Karpas-422 (cell line): ENCODE measurements at places on chromosomes 6 and 20. TPM values are rescaled to one million over a fixed set of nuclear protein-coding genes. Genes with fewer than 3 reads are reported as not detected.

STX16 gene
- 58.3 and 71.9 TPM in 2 replicates for total RNA-seq

BPIFA1 gene
- total RNA-seq: not detected in 2 replicates

NEDD9 gene
- total RNA-seq: 3.8 and 8.0 TPM in 2 replicates

GPLD1 gene
- 8.5 and 9.0 TPM in 2 replicates for total RNA-seq

DUSP22 gene
- 13.2 and 15.7 TPM in 2 replicates for total RNA-seq

ARMH2 gene
- not detected in 2 replicates for total RNA-seq

GRCh38 chr6:47138046-47138445 is 95.9 kb upstream of the ADGRF1 start:
- no peaks in the 10 kb centered on the region for H3K27me3 ChIP-seq
- no peak overlapping the region for H3K4me3 ChIP-seq

DNA sequence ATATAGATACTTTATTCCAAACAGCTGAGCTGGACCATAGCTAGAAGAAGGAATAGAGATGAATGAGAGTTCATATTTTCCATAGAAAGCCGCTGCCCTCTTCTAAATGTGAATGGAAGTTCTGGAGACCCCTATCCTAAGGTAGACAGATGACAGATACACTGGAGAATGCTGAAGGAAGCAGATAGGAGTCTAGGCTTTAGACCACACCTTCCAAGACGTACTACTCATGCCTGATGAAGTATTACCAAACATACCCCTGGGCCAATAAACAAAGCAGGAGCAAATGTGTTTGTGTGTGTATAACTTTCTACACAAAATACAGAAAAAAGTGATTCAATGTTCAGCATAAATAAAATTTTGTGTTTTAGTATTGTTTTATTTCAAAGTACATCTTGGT is 9.1 kb upstream of the SLC17A2 start:
- no peak overlapping the region for H3K4me3 ChIP-seq
- no peaks in the 10 kb centered on the region for H3K36me3 ChIP-seq

GRCh38 chr20:16752901-16753300 is 4.7 kb downstream of the OTOR start:
- no peaks in the 10 kb centered on the region for H3K27me3 ChIP-seq
- no peaks in the 10 kb centered on the region for H3K4me1 ChIP-seq
- no peak overlapping the region for H3K4me3 ChIP-seq

DNA sequence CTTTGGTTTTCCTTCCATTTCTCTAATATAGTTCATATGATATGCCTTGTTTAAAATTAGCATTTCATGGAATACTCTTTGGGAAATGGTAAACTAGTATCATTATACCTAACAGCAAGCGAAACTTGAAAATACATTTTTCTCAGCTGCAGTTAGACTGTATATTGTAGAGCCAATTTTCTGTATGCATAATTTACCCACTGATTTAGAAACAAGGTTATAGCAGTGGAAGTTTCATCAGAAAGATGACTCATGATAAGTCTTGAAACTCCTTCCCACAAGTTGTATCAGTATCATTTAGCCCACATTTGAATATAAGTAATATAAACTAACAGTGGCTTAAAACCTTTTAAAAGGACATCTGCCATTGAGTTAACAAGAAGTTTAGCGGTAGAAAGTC is 164.8 kb upstream of the BMP5 start:
- no peaks in the 10 kb centered on the region for H3K36me3 ChIP-seq
- H3K4me1 ChIP-seq: no peaks in the 10 kb centered on the region
- no peak for DNase-seq

DNA sequence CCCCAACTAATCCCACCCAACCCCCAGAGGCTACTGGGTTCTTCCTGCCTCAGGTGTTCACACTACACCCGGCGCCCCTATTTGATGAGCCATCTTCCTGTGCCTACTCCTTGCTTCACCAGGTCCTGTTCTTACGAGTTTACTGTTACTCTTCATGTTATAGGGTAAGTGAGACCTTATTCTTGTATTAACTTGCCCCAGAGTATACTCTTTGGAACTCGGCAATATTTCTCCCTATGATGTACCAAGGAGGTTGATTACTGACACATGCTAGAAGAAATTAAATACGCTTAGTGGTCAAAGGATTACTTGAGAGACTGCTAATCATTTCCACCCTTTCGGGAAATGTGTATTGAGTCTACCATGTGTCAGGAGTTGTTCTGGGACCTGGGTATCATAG is 8.9 kb downstream of the RING1 start:
- DNase-seq: no peak
- H3K27me3 ChIP-seq: no peaks in the 10 kb centered on the region
- no peaks in the 10 kb centered on the region for H3K4me1 ChIP-seq
- no peaks in the 10 kb centered on the region for H3K36me3 ChIP-seq
- no peak overlapping the region for H3K4me3 ChIP-seq
- no peak overlapping the region for H3K27ac ChIP-seq

DNA sequence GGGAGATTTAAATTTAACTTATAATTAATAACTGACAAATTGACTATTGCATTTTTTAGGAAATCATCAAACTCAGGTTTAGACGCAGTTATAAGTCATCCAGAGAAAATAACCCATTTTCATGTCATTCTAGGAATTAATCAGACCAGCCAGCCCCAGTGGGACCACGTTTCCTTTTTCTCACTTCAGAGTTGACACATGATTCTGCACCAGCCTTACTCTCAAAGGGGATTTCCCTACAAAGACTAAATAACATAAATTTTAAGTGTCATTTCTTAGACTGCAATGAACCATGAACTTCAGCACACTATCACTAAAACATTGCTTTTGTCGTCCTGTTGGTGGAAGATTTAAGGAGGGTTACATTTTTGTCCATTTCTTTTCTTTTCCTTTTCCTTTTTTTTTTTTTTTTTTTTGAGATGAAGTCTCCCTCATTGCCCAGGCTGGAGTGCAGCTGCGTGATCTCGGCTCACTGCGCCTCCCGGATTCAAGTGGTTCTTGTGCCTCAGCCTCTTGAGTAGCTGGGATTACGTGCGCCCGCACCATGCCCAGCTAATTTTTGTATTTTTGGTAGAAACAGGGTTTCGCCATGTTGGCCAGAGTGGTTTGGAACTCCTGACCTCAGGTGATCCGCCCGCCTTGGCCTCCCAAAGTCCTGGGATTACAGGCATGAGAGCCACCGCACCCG is 3.6 kb downstream of the IPCEF1 start:
- DNase-seq: no peak
- H3K27ac ChIP-seq: no peak overlapping the region
- peaks cover 15% of the 10 kb centered on the region for H3K4me1 ChIP-seq

DNA sequence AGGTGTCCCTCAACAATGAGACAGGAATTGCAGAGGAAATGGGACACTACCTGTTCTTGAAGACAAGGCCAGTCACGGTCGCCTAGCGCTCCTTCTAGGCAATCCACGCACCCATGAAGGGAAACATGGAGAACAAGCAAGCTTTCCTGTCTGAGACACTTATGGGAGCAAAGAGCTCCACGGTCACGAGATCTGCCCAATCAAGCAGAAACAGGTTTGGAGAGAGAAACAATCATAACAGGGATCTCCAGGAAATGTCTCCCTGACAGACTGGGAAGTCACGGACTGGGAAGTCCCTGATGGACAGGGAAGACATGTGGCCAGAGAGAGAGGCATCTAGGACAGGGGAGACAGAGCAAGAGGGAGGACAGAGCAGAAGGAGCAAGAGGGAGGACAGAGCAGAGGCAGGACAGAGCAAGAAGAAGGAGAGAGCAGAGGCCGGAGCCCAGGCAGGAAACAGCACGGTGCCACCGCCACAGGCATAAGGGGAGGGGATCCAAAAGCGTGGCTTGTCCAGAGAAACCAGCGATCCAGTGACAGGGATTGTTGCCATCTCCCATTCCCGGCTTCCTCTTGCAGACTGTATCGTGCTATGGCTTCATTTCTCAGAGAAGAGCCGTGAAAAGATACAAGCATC is 167.8 kb upstream of the ZNF337 start:
- no peak overlapping the region for H3K4me3 ChIP-seq
- no peak overlapping the region for H3K27ac ChIP-seq
- no peak for DNase-seq

- no peak overlapping the region for H3K27ac ChIP-seq
- H3K4me3 ChIP-seq: no peak overlapping the region
- H3K27me3 ChIP-seq: no peaks in the 10 kb centered on the region
- H3K4me1 ChIP-seq: peaks cover 6% of the 10 kb centered on the region
- peak; percentile 71 for DNase-seq
- H3K36me3 ChIP-seq: no peaks in the 10 kb centered on the region
Measured at GRCh38 chr6:80094017-80094416, 12.5 kb upstream of the BCKDHB start.

- H3K4me1 ChIP-seq: no peaks in the 10 kb centered on the region
- H3K4me3 ChIP-seq: no peak overlapping the region
- H3K36me3 ChIP-seq: peaks cover 50% of the 10 kb centered on the region
- DNase-seq: no peak
Measured at GRCh38 chr20:34747479-34747878, 43.3 kb downstream of the TP53INP2 start.

DNA sequence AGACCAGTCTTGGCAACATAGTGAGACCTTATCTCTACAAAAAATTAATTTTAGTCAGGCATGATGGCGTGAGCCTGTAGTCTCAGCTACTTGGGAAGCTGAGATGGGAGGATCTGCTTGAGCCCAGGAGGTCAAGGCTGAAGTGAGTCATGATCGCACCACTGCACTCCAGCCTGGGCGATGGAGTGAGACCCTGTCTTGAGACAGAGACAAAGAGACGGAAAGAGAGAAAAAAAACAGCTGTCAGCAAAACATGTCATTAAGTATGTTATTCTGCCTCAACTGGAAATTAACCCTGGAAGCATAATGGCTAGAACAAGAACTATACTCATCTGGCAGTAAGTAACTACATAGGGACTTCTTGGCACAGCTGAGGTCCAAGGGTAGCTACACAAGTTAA is 7.2 kb downstream of the MMS22L start:
- peaks cover 76% of the 10 kb centered on the region; the same call in 1 of the 2 replicates for H3K36me3 ChIP-seq
- no peaks in the 10 kb centered on the region for H3K27me3 ChIP-seq
- H3K27ac ChIP-seq: no peak overlapping the region
- H3K4me3 ChIP-seq: no peak overlapping the region
- H3K4me1 ChIP-seq: peaks cover under 1% of the 10 kb centered on the region; the same call in 1 of the 2 replicates
- no peak for DNase-seq

GRCh38 chr6:166045173-166045859 is 122.3 kb downstream of the TBXT start:
- no peaks in the 10 kb centered on the region for H3K4me1 ChIP-seq
- no peak for DNase-seq
- H3K27ac ChIP-seq: no peak overlapping the region
- no peaks in the 10 kb centered on the region for H3K27me3 ChIP-seq

- H3K4me3 ChIP-seq: no peak overlapping the region
- no peak overlapping the region for H3K27ac ChIP-seq
- H3K36me3 ChIP-seq: no peaks in the 10 kb centered on the region
- H3K27me3 ChIP-seq: no peaks in the 10 kb centered on the region
- DNase-seq: no peak
Measured at GRCh38 chr20:36688630-36689029, 42.6 kb upstream of the SLA2 start.

DNA sequence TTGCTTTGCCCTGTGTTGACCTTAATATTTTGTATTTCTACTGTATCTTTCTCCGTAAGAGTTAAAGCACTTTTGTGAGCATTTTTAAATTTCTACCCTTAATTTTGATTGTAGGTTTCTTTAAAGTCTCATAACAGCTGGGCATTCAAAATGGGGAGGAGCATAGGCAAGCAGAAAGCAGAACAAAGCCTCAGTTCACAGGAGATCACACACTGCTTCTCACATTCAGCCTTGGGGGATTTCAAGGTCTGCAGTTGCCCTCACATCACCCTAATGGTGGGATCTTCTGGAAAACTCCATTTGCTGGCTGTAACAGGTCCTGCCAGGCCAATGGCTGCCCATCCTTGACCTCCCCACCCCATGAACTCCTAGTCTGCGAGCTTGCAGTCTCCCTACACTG is 292.9 kb downstream of the PHACTR1 start:
- no peaks in the 10 kb centered on the region for H3K4me1 ChIP-seq
- no peak overlapping the region for H3K27ac ChIP-seq
- H3K36me3 ChIP-seq: no peaks in the 10 kb centered on the region
- no peaks in the 10 kb centered on the region for H3K27me3 ChIP-seq
- no peak for DNase-seq
- H3K4me3 ChIP-seq: no peak overlapping the region

- no peak overlapping the region for H3K27ac ChIP-seq
- no peaks in the 10 kb centered on the region for H3K36me3 ChIP-seq
- no peaks in the 10 kb centered on the region for H3K27me3 ChIP-seq
- no peak overlapping the region for H3K4me3 ChIP-seq
- no peaks in the 10 kb centered on the region for H3K4me1 ChIP-seq
Measured at GRCh38 chr6:55388211-55388610, 60.9 kb downstream of the GFRAL start.

- DNase-seq: no peak
- no peaks in the 10 kb centered on the region for H3K36me3 ChIP-seq
- H3K27me3 ChIP-seq: no peaks in the 10 kb centered on the region
- no peaks in the 10 kb centered on the region for H3K4me1 ChIP-seq
Measured at GRCh38 chr6:75438013-75438431, 55.6 kb downstream of the FILIP1 start.

GRCh38 chr6:16572943-16573342 is 188.3 kb downstream of the ATXN1 start:
- no peaks in the 10 kb centered on the region for H3K4me1 ChIP-seq
- no peaks in the 10 kb centered on the region for H3K36me3 ChIP-seq
- no peak overlapping the region for H3K27ac ChIP-seq
- no peak for DNase-seq
- no peaks in the 10 kb centered on the region for H3K27me3 ChIP-seq
- no peak overlapping the region for H3K4me3 ChIP-seq

- H3K27me3 ChIP-seq: no peaks in the 10 kb centered on the region
- H3K27ac ChIP-seq: no peak overlapping the region
- H3K4me3 ChIP-seq: no peak overlapping the region
- no peaks in the 10 kb centered on the region for H3K36me3 ChIP-seq
Measured at GRCh38 chr20:37323985-37324384, 22.0 kb upstream of the SRC start.

- no peak for DNase-seq
- no peak overlapping the region for H3K4me3 ChIP-seq
- no peaks in the 10 kb centered on the region for H3K4me1 ChIP-seq
- H3K27me3 ChIP-seq: no peaks in the 10 kb centered on the region
Measured at GRCh38 chr6:29739882-29740261, 16.6 kb downstream of the HLA-F start.

GRCh38 chr6:10676403-10676802 is 18.0 kb downstream of the C6orf52 start:
- H3K4me3 ChIP-seq: no peak overlapping the region
- H3K36me3 ChIP-seq: no peaks in the 10 kb centered on the region
- H3K4me1 ChIP-seq: no peaks in the 10 kb centered on the region
- no peak overlapping the region for H3K27ac ChIP-seq
- DNase-seq: no peak

DNA sequence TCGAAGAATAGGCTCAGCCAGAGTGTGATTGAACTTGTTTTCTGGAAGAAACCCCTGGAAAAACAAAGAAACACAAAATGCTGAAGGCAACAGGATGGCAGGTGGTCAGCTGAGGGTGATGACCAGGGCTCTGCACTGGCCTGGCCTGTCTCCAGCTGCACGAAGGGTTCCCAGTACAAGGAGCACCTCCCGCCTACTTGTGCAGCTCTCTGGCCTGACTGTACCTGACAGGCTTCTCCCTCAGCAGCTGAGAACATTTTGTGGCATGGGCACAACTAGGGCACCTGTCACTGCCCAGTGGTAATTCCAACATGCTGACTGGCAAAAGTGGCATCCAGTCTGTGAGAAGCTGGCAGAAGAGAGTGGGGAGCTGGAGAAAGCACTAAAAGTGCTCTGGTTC is 38.8 kb upstream of the EMILIN3 start:
- DNase-seq: no peak
- peaks cover 10% of the 10 kb centered on the region; the same call in 1 of the 2 replicates for H3K36me3 ChIP-seq
